NCI-H446 treated with DMSO at 0.1 percent for 48 hours (cell line): ENCODE measurements at places on chromosomes 3 and 15.

DNA sequence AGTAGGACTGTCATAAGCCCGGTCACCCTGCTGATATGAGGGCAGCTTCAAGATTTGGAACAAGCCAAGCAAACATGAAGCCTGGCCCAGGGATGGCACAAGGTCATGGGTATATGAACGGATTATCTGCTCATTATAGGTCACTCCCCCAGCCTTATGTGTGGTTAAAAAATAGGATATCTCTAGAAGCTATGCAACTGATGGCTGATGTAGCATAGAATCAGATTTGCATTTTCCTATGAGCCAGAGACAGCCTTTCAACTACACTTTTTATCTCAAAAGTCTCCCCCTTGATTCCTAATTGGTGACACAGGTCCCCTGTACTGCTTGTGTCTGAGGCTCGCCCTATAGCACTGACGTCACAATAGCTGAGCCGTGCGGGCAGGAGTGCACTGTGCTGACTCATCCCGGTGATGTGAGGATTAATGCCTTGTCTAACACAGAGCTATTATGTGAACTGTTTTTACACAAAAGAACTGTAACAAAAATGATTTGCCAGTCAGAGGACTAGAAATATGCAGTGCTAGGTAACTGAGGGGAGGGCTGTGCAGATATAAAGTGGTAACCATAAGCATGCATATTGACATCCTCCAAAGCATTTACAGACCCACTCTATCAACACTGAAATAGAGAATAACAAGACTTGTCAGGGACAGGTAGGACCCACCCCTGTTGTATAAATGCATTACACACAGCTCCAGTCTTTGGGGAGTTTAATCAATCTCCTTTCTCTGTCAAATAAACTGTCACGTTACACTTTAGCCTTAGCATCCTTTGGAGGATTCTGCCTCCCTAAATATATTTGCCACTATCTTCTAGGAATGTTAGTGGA lies 204.9 kb downstream of the TIGIT start:
- DNase-seq, result no peak

DNA sequence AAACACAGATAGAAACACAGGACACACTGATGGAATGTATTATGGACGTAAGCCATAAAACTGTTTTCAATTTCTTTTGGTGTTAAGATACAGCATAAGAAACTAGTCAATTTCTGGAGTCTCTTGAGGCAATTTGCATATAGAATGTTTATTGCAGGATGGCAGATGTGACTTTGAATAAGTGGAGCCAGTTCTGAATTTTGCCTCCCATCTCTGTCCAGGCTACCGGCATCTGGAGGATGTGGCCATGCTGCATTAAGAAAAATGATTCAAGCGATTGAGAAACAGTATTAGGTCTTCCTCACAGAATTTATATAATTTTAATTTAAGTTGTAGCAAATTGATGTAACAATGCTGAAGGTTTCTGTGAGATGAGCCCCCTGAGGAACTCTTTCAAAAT lies 81.5 kb downstream of the CHST2 start:
- no peak for DNase-seq

DNA sequence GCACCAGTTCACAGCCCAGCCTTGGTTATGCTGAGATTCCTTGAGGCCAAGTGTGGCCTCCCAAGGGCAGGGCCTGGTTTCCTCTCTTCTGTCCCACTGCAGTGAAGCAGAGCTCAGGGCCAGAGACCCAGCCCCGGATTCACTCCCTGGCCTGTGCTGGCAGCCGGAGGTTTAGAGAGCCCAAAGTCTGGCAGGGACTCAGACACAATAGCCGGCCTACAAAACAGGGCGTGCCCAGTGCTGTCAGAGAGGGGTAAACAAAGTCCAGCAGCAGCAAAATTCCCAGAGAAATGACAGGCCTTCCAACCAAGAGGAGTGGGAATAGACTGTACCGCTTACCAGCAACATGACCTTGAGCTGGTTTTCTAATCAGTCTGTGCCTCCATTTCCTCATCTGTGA lies 14.0 kb downstream of the VIPR1 start:
- DNase-seq, result no peak

GRCh38 chr3:158713094-158713499 lies 19.2 kb downstream of the RARRES1 start:
- no peak for DNase-seq

DNA sequence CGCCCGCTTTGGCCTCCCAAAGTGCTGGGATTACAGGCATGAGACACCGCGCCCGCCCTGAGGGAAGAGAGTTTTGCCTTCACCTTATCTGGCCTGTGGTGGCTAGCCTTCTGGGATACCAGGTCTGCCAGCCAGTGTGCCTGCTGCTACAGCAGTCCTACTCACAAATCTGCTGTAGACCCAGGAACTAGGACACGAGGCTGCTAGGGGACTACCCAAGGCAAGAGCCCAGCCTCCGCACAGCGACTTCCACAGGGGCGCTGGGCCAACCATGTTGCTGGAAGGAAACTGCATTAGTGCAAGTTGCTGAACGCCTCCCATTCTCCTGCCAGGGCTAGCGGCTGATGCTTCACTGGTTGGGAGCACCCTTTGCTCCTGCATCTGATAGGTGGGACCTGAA lies 53.7 kb downstream of the DHX30 start:
- no peak for DNase-seq

GRCh38 chr15:96285305-96285704 lies 45.2 kb upstream of the NR2F2 start:
- DNase-seq, result no peak

DNA sequence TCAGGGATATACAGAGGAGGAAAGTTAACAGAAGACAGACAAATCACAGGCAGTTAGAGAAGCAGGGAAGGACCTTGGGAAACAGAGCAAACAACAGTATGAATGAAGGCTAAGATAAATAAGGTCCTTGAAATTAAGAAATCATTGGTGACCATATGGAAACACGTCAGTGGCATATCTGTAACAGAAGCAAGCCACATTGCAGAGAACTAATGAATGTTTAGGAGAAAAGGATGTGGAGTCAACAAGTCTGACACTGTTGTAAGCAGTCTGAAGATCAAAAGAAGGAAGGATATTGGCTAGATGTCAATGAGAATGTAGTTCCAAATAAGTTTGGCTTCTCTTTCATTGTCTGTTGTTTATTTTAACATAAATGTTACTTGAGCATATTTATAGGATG lies 542.4 kb downstream of the UNC13C start:
- DNase-seq, result no peak

DNA sequence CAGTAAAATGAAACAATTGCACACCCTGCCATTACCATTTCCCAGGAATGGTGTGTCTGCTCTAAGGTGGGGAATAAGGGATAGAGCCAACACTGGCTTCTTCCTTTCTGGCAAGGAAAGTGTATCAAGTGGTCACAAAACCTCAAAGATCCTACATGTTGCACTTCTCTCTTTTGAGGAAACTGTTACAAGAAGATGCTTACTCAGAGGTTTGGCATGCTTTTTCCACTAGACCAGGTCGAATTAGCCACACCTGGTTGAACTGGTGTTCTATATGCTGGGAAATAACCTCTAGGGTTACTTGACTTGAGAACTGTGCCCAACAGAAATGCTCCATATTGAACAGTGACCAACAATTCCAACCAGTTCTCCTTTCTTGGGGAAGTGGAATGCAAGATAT lies 102.9 kb downstream of the LRRN1 start:
- no peak for DNase-seq

DNA sequence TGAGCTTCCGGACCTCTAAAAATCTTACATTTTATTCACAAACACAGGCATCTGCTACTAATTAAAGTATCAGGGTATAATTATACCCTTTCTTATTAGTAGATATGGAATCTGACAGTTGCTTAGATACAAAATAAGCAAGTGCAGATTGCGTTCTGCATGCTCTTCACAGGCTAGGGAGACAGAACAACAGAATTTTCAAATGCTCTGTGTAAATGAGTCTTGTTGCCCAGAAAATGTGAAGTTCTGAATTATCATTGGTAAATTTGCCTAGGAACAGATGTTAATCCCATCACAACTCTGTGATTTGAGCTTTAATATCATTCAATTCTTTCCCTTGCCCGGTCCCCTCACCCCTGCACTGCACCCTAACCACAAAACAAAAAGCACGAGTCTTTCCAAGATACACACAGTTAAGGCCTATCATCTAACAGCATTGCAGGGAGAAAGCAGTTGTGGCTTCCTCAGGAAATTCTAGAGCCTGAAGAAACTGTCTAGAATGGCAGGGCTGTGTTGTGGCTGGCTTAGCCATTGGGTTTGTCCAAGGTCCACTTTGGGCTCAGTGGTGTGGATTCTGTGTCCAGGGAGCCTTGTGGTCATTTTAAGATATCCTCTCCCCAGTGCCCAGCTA lies 119.8 kb downstream of the PDCD6IP start:
- no peak for DNase-seq

DNA sequence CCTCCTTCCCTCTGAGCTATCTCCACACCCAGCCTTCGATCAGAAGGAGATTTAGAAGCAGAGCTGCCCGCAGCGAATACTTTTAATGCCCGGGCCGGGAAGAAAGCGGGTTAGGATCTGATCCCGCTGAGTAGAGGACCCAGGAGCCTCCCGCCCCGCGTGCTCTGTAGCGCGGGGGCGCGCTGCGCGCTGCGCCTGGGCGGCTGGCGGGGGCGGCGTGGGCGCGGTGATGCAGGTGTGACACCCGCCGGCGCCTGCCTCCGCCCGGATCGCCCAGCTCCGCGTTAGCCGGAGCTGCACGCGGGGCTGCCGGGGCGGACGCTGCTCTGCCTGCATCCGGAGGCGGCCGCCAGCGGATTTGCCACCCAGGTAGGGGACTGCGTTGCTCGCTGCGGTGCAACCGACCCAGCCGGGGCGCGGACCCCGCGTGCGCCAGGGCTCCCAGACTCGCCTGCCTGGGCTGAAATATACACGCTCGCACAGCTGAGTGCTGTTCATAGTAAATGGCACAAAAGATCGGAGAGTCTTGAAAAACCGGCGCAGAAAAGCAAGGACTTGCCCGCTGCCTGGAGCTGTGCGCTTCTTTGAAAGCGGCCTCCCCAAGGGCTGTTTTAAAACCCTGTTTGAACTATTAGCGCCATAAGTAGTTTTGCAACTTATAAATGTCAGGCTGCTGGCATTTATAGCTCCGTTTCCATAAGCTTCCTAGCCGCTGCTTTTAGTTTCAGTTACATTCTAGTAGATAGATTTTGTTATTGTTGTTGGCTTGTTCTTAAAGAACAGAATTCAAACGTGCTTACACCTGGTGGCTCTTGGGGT lies at the start of gene SV2B:
SV2B (plus strand) TSS at position 263 of the 819 bp plus-strand sequence. CDS start 126,007 bp downstream, outside the sequence.
- DNase-seq, result no peak

- DNase-seq, result no peak
Measured at GRCh38 chr15:99421172-99421656, 144.6 kb upstream of the MEF2A start.

DNA sequence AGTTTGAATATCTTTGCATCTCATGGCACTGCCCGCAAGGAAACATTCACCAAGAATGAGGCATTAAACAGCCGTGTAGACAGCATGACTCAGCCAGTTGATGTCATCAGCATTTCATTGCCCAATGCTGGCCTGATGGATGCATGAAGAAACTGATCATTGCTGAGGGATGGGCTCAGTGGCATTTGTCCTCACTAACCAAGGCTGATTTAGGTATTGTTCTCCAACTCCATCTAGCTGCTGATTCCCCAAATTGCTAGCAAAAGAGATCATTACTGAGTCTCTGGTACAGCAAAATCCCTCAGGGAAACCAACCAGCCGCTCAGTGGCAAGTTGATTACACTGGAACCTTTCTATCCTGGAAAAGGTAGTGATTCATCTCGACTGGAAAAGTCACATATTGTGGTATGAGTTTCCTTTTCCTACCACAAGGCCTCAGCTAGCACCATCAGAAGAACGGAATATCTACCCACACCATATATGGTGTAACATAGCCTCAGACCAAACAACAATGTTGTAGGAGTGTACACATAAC lies 186.5 kb upstream of the GAP43 start:
- peak; percentile 12 for DNase-seq

DNA sequence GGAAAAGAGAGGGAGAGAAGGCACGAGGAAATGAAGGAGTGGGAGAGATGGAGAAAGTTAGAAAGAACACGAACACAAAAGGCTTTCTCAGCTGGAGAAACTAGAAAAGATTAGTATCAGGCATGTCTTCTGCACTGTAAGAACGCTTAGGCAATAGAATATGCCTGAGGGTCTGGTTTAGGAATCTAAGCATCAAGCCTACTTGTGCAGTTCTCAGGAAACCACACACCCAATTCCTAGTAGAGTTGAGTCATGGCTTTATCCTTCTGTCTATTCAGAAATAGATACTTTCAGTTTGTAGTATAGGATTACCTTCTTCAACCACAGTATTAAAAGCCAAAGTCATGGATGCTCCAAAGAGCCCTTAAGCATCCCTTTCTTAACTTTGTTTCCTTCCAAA lies 969.4 kb downstream of the NTRK3 start:
- no peak for DNase-seq

DNA sequence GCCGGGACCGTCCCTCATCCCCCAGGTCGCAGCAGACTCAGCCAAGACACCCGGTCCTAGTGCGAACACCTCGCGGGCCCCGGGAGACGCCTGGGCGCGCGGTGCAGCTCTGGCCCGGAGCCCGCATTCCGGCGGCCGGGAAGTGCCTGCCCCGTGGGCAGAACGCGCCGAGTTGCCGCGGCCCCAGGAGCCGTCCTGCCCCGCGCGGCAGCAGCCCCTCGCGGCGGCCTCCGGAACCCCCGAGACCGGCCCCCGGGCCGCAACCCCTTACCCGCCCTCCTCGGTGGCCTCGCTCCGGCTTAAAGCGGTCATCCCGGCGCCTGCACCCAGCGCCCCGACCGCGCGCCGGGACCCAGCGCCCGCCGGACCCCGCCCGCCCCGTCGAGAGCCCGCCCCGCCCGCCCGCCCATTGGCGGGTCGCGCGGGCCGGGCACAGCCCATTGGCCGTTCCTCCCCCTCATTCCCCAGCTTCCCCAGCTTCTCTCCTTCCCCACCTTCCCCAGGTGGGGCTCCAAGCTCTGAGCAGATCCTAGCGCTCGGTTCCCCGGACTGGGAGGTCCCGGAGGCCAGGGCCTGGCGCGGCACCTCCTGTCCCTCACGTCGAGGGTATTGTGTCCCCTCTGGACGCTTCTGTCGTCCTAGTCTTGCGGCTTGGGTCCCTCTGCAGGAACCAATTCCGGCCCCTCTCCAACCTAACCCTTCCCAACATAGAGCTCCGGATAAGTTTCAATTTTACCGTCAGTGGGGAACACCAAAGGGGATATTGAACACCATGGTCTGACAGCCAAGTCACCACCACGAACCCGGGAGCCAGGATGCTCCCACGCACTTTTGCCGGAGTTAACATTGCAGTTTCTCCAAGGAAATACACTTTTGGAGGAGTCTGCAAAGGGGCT lies at the start of gene GRAMD2A:
GRAMD2A (minus strand) TSS at position 328 of the 896 bp plus-strand sequence.
- no peak for DNase-seq

DNA sequence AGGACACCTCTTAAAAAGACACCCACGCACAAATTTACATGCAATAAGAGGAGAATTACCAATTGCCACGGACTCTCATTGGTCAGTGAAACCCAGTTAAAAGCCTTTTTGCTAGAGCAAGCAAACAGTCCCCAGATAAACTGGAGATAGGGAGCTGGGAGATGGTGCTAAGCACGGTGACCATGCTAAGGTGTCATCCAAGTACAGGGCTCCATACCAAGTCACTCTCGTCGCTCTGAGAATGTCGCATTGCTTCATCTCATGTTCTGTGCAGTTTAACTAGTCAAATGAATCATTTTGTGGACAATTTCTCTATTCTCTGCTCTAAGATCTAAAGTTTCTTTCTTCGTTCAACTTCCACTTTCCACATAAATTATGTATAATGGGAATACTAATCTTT lies 581.9 kb downstream of the AGBL1 start:
- DNase-seq, result no peak

- DNase-seq, result no peak
Measured at GRCh38 chr15:69531665-69532027, 79.0 kb downstream of the RPLP1 start.
